ENCODE measurements at places on chromosomes 7 and 10. TPM values are rescaled to one million over a fixed set of nuclear protein-coding genes. Genes with fewer than 3 reads are reported as not detected.

- H3K4me3 ChIP-seq, result no peak overlapping the region
- H3K36me3 ChIP-seq, result peaks cover 11% of the 10 kb centered on the region
- no peaks in the 10 kb centered on the region for H3K27me3 ChIP-seq
- H3K27ac ChIP-seq, result no peak overlapping the region
These were observed 28.1 kb downstream of the AGAP3 start for GRCh38 chr7:151114151-151115090.

DNA sequence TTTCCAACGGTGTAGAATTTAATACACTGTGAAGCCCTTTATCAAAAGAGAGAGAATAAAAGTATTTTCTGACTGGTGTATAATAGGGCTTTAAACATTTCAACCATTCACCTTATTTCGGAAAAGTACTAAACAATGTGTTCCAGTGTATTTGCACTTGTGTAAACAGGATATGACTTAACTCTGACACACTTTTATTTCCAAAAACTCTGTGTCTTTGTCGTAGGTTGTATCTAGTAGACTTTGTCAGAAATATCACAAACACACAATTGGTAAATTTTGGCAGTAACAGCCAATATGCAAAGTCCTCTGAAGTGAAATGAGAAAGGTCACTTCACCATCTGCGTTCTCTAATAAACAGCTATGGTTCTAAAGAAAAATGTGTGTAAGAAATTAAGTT, 10.3 kb upstream of the TSPAN13 start:
- H3K4me1 ChIP-seq, result no peaks in the 10 kb centered on the region
- no peak overlapping the region for H3K27ac ChIP-seq
- no peak for DNase-seq
- no peaks in the 10 kb centered on the region for H3K36me3 ChIP-seq
- H3K27me3 ChIP-seq, result no peaks in the 10 kb centered on the region

ITGB8 gene
- 1.7 TPM for polyA plus RNA-seq

MUC3A gene
- not detected for polyA plus RNA-seq

DNA sequence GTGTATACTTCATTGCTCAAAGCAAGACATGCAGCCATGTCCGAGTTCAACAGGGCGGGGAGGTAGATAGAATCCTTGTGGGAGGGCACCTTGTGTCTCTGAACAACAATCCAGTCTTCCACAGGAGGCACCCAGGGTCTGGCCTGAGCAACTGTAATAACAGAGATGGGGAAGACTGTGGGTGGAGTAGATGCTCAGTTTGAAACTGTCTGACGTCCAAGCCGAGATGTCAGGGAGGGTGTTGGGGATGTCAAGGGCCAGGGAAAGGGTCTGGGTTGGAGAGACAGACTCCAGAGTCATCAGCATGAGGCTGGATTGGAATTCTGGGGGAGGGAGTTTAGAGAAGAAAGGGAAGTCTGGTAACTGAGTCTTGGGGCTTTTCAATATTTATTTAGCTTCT, 88.0 kb downstream of the FANK1 start:
- H3K27ac ChIP-seq, result no peak overlapping the region
- no peaks in the 10 kb centered on the region for H3K4me1 ChIP-seq
- H3K27me3 ChIP-seq, result no peaks in the 10 kb centered on the region
- no peak overlapping the region for H3K4me3 ChIP-seq
- no peaks in the 10 kb centered on the region for H3K36me3 ChIP-seq

DNA sequence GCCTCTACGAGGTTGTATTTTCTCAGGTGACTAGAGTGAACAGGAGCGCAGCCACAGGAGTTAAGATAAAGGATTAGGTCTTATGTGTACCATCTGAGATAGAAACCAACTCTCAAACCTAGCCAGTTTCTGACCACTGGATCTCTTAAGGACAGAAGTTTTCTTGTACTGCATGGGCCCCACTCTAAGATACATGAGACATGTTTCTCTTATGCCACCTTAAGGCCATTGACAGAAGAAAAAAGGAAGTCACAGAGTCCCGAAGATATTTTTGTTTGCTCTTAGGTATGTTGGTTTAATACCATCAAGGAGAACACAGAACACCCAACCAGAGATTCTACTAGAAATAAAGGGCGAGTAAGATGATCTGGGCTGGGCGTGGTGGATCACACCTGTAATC, 335.8 kb downstream of the FRMD4A start:
- H3K4me1 ChIP-seq, result no peaks in the 10 kb centered on the region
- H3K27ac ChIP-seq, result no peak overlapping the region
- no peak overlapping the region for H3K4me3 ChIP-seq
- no peak for DNase-seq

GRCh38 chr7:138137423-138138171, 61.3 kb downstream of the AKR1D1 start:
- peaks cover 6% of the 10 kb centered on the region for H3K4me1 ChIP-seq
- H3K27me3 ChIP-seq, result no peaks in the 10 kb centered on the region
- H3K36me3 ChIP-seq, result no peaks in the 10 kb centered on the region
- DNase-seq, result peak; percentile 23
- H3K27ac ChIP-seq, result peak overlapping the region; percentile 51

HOXA5 gene
- not detected for polyA plus RNA-seq

GRCh38 chr7:99709260-99709659, 25.7 kb downstream of the CYP3A7 start:
- H3K27ac ChIP-seq, result no peak overlapping the region
- no peak for DNase-seq
- H3K4me1 ChIP-seq, result no peaks in the 10 kb centered on the region
- H3K4me3 ChIP-seq, result no peak overlapping the region

DNA sequence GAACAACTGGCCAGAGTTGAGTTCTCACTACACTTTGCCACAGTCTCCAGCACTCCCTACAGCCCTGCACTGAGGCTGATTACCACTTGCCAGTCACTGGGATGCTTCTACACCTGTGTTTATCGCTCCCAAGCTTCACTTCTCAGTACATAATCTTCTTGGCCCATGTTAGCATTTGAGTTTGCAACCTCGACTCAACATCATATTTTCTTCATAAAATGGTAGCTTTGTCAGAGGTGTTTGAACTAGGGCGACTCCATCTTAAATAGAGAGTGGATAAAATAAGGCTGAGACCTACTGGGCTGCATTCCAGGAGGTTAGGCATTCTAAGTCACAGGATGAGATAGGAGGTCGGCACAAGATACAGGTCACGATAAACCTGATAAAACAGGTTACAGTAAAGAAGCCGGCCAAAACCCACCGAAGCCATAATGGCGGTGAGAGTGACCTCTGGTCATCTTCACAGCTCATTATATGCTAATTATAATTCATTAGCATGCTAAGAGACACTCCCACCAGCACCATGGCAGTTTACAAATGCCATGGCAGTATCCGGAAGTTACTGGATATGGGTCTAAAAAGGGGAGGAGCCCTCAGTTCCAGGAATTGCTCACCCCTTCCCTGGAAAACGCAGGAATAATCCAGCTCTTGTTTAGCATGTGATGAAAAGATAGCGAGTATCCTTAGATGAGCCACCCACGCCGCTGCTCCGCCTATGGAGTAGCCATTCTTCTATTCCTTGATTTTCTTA, 105.8 kb upstream of the KLF6 start:
- no peak overlapping the region for H3K4me3 ChIP-seq
- no peaks in the 10 kb centered on the region for H3K36me3 ChIP-seq
- H3K27ac ChIP-seq, result no peak overlapping the region
- no peaks in the 10 kb centered on the region for H3K27me3 ChIP-seq
- H3K4me1 ChIP-seq, result peaks cover 20% of the 10 kb centered on the region
- no peak for DNase-seq

PARD3 gene
- 2.9 TPM for polyA plus RNA-seq

- H3K4me1 ChIP-seq, result peaks cover 6% of the 10 kb centered on the region
- H3K27me3 ChIP-seq, result peaks cover 8% of the 10 kb centered on the region
- no peak overlapping the region for H3K4me3 ChIP-seq
- no peaks in the 10 kb centered on the region for H3K36me3 ChIP-seq
- no peak for DNase-seq
These were observed 4.5 kb upstream of the NPY start for GRCh38 chr7:24279512-24279911.

TMEM270 gene
- not detected for polyA plus RNA-seq

DPP6 gene
- polyA plus RNA-seq, result not detected

DNA sequence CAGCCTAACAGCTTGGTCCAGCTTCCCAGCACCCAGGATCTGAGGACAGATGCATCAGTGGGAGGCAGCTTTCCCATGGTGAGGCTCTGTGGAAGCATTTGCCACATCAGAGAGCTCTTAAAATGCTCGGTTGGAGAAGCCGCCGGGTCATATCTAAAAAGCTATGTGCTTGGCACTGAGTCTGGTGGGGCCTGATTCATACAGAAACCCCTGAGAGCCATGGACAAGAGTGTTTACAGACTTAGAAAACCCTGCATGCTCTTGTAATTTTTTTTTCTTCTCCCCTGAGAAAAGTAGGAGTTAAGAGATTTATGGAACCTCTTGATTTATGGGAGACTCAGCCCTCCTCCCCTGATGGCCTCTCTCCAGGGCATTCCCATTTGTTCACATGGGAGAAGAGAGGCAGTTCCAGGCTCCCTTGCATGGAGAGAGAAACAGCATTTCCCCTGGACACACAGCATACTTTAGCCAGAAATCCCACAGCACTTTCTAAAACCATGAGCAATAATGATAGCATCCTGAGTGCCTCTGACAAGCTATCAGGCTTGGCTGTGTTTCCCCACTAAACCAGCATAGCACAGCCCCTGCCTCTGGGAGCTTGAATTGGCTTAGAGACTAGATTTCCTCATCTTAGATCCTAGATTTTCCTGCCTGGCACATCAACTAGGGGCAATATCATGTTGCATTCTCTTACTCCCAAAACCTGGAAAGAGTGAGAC, 322.1 kb upstream of the AUTS2 start:
- DNase-seq, result no peak
- no peak overlapping the region for H3K27ac ChIP-seq
- H3K4me3 ChIP-seq, result no peak overlapping the region

GIMAP1 gene
- polyA plus RNA-seq, result 1.1 TPM

- no peaks in the 10 kb centered on the region for H3K27me3 ChIP-seq
- peaks cover 8% of the 10 kb centered on the region for H3K4me1 ChIP-seq
- DNase-seq, result no peak
- H3K27ac ChIP-seq, result no peak overlapping the region
These were observed 134.8 kb upstream of the NAMPT start for GRCh38 chr7:106419455-106420182.

- H3K4me3 ChIP-seq, result no peak overlapping the region
- H3K27ac ChIP-seq, result no peak overlapping the region
- no peaks in the 10 kb centered on the region for H3K36me3 ChIP-seq
- no peaks in the 10 kb centered on the region for H3K27me3 ChIP-seq
- DNase-seq, result no peak
These were observed 133.7 kb upstream of the NAMPT start for GRCh38 chr7:106418526-106418925.

DAGLB gene
- 10.6 TPM for polyA plus RNA-seq

GRCh38 chr10:95784279-95784913, 28.4 kb downstream of the ENTPD1 start:
- H3K36me3 ChIP-seq, result peaks cover 9% of the 10 kb centered on the region
- no peak for DNase-seq
- no peaks in the 10 kb centered on the region for H3K27me3 ChIP-seq
- H3K4me3 ChIP-seq, result peak overlapping the region; percentile 52
- H3K4me1 ChIP-seq, result peaks cover 80% of the 10 kb centered on the region

SORCS1 gene
- polyA plus RNA-seq, result not detected

- DNase-seq, result no peak
- no peaks in the 10 kb centered on the region for H3K27me3 ChIP-seq
- H3K4me1 ChIP-seq, result no peaks in the 10 kb centered on the region
These were observed 15.8 kb downstream of the GTPBP4 start for GRCh38 chr10:1003884-1004670.

DNA sequence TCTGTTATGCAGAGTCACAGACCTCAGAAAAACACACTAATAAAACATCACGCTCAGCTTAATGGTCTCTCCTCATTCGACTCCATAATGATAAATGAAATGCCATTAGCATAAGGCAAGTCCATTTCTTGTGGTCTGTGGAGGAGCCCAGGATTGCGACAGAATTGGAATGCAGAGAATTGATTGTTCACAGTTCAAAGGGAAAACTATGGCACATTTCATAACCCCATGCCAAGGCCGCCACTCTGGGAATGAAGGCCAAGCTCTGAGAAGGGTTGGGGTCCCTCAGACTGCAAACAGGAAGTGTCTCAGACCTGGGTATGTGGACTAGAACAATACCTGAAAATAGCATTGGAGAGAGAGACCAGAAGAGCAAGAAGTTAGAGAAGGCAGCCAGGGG, 398.9 kb downstream of the ADRA2A start:
- no peak overlapping the region for H3K27ac ChIP-seq
- no peak overlapping the region for H3K4me3 ChIP-seq
- no peaks in the 10 kb centered on the region for H3K27me3 ChIP-seq
- H3K4me1 ChIP-seq, result no peaks in the 10 kb centered on the region

- no peaks in the 10 kb centered on the region for H3K36me3 ChIP-seq
- no peaks in the 10 kb centered on the region for H3K27me3 ChIP-seq
- H3K4me3 ChIP-seq, result no peak overlapping the region
These were observed 42.0 kb downstream of the ZC3HC1 start for GRCh38 chr7:130008941-130009847.

DNA sequence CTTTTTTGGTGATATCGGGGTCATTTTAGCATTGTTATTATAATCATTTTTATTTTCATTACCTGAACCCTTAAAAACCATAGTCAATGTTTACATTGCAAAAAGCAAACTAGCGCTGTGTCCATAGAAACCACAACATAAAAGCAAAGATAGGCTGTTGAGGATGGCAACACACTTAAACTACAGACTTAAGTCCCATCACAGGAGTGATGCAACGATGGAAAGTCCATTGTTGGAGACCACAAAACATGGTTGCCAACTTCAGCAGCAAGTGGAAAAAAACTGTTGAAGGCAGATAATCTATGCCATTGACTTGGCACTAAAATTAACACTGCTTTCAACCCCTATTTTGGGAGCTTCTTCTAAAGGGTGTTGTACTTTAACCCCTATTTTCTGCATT, 398.8 kb upstream of the IGFBP3 start:
- H3K27me3 ChIP-seq, result no peaks in the 10 kb centered on the region
- H3K4me3 ChIP-seq, result no peak overlapping the region
- H3K4me1 ChIP-seq, result no peaks in the 10 kb centered on the region

CFAP70 gene
- polyA plus RNA-seq, result 0.37 TPM

DNA sequence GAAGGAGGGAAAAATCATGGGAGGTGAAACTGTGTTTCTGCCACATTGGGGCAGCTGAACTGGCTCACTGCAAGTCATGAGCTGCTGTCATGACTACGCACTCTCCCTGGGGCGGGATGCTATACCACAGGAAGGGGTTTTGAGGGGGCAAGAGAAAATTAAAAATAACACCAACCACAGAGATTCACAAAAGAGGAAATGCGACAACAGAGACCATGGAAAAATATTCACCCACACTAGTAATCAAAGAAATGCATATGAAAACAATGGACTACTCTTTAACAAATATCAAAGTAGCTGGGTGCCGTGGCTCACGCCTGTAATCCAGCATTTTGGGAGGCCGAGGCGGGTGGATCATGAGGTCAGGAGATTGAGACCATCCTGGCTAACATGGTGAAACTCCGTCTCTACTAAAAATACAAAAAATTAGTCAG, 65.2 kb upstream of the TM9SF3 start:
- H3K27me3 ChIP-seq, result no peaks in the 10 kb centered on the region
- no peak overlapping the region for H3K4me3 ChIP-seq
- peaks cover 67% of the 10 kb centered on the region for H3K36me3 ChIP-seq
- H3K27ac ChIP-seq, result peak overlapping the region; percentile 79
- peaks cover 50% of the 10 kb centered on the region for H3K4me1 ChIP-seq

All from GM12878 (cell line).